Head of caudate nucleus (tissue), 42 donors: ENCODE measurements at places on chromosomes 6 and 20.

GRCh38 chr6:2741756-2742155 lies 9.0 kb downstream of the MYLK4 start:
- DNase-seq = no peak

GRCh38 chr20:63858393-63859165 lies 2.7 kb upstream of the ABHD16B start:
- no peak for DNase-seq

- DNase-seq = no peak
Measured at GRCh38 chr6:168286116-168286515, 33.5 kb downstream of the DACT2 start.

GRCh38 chr6:79134699-79135474 lies 56.8 kb upstream of the PHIP start:
- DNase-seq = no peak

DNA sequence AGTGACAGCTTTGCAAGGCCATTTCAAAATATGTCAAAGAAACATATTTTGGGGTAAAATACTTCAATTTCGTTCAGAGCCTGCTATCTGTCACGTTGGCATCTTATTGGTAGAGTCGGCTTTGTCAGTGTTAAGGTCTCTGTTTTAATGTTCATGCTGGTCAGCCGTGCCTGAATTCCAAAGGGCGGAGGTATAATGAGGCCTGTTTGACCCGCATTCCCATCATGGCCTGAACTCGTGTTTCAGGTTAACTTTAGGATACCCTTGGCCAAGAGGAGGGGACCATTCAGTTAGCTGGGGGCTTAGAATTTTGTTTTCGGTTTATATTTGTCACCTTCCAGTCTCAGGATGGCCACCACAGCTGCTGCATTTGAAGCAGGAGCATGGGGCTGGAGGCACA lies 236.4 kb downstream of the NFATC2 start:
- no peak for DNase-seq

GRCh38 chr20:48411245-48411644 lies 416.6 kb downstream of the PREX1 start:
- DNase-seq = peak; percentile 54

DNA sequence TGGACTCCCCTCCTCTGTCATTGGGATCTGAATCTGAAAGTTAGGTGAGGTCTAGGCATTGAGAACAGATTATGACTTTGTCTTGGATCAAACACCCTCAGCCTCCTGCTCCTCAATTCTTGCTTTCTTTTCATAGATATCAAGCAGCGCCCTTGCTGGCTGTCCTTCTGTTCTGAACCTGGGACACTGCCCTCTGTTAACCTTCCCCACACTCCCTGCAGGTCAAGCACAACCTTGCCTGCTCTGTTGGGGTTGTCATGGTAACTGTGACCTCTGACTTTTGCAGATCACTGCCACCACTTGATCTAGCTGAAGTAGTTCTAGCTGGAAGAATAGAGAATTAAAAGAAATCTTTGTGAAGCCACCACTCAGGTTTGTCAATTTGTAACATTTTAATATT lies 16.4 kb upstream of the MICA start:
- no peak for DNase-seq

DNA sequence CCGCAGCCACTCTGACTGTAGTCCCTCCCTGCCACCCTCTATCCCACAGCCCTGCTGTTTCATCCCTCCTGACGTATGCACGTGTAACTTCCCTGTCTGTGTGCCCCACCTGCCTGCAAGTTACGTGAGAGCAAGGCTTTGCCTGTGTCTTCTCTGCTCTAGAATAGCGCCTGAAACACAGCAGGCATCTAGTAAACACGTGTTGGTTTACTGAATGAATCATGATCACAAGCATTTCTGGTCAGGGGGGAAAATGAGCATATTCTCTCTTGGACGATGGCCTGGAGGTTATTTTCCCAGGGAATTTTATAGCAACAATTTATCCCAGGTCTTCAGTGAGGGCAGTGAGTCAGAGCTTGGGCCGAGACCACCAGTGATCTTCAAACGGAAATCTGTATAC lies 38.3 kb downstream of the PSMG4 start:
- no peak for DNase-seq

GRCh38 chr6:111487661-111488060 lies 4.6 kb upstream of the REV3L start:
- DNase-seq = no peak

DNA sequence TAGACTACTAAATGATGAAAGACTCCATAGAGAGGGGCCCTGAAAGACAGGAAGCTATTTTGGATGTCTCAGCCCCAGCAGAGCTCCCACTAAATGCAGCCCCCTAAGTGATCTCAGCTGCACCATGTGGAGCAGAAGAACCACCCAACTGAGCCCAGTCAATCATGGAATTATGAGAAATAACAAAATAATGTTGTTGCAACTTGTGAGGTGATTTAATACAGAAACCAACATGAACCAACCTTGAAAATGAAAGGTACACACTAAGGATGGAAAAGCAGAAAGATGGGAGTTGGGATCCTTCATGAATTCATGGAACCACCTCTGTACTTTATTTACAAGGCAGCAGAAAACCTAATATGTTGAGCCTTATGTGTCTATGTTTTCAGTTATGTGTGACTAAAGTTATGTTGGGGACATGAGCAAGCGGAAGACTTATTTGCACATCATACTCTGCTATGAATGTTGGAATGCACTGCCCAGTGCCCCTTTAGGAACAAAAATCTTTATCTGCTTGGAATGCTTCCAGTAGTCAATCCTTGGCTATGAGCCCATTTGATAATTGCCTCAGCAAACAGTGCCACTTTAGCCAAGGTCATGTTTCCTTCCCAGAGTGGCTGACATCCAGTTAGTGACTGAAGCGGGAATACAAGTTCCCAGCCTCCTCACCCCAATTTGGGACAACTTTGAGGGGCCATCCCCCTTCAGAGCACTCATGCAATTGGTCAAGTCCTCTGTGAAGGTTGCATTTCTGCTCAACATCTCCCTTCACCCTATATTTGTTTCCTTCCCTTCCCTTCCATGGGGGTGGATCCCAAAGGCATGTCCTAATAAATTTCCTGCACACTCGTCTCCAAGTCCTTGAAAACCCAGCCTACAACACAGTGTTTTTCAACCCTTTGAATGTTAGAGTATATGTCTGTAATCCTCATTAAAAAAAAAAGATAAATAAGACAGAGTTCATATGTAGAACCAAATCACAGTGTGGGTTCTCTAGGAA lies 18.4 kb downstream of the TP53RK start:
- no peak for DNase-seq
